Left cardiac atrium (tissue), 4 donors: ENCODE measurements at places on chromosomes 6 and 20. TPM values are rescaled to one million over a fixed set of nuclear protein-coding genes. Genes with fewer than 3 reads are reported as not detected.

- DNase-seq, result no peak
Measured at GRCh38 chr6:168157272-168158212, 78.5 kb upstream of the FRMD1 start.

DNA sequence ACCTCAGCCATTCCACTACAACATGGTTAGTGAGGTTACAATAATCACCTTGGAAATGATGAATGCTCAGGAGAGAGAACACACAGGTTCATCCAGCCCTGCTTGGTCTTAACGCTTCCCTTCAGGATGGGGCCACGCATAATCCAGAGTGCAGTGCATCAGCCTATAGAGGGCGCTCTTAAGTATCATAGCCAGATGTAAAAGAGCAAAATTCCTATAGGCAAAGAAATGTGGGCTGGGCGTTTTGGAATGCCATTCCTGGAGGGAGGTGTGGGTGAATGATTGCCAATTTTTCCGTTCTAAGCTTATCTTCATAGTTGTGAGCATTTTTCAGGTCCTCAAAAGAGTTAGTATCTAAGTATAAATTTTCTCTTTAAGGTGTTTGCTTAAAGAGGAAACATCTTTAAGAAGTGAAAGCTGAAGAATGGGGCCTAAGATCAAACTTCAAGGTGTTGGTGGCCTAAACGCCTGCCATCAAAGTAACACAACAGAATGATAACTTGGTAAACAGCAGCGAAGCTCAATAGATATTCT lies 1.8 kb downstream of the RIPOR2 start:
- DNase-seq, result no peak

GRCh38 chr6:44960898-44961297 lies 367.2 kb upstream of the RUNX2 start:
- DNase-seq, result no peak

LBP gene
- 14.5 TPM for total RNA-seq

SLC17A1 gene
- not detected for total RNA-seq

IGF2R gene
- total RNA-seq, result 56.2 TPM

SFTA2 gene
- total RNA-seq, result not detected

ENPP5 gene
- 6.9 TPM for total RNA-seq
